Motor neuron (in vitro differentiated cells): ENCODE measurements at places on chromosomes 13 and 19.
A peak's percentile ranks its signal among the peaks of the same experiment; 100 is the strongest.

DNA sequence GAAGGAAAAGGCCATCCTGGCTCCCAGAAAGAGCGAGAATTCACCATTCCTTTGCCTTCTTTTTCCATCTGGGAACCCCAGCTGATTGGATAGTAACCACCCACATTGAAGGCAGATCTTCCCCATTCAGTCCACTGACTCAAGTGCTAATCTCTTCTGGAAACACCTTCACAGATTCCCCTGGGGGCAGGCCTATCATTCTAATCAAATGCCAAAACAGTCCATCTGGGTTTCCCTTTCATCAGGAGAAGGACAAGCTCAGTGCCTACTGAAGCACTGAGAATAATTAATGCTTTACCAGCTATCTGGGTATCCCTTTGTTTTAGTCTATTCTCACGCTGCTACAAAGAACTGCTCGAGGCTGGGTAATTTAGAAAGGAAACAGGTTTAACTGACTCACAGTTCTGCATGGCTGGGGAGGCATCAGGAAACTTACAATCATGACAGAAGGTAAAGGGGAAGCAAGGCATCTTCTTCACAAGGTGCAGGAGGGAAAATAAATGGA, 293.2 kb downstream of the ENOX1 start:
- no peak for ATAC-seq

GRCh38 chr19:3748965-3749364, 12.5 kb downstream of the APBA3 start:
- ATAC-seq, result no peak

DNA sequence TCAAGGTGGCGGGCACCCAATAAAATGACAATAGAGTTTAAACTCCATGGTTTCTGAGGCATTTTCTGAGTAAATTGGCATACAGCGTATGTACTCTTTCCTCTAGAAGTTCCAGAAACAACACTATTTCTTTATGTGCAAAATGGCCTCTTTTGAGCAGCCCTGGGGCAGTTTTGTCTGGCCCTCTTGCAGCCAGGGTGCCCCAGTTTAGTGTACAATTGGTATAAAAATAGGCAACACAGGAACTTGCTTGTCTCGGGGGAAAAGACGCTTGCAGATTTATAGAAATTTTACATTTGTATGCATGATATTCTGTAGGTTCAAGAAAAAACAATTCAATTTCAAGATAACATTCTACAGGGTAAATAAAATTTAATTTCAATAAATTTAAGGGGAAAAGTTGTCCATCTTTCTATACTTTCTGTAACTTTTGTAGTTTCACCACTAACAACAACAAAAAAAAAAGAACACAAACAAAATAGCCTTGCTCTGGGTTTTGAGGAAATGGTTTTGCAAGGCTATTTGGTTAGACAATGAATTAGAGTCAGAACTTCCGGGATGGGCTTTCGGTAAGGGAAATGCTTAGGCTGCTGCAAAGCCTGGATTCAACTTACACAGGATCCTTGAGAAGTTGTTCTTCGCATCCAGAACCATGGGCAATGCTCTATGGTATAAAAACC, 45.3 kb downstream of the LRCH1 start:
- no peak for ATAC-seq

DNA sequence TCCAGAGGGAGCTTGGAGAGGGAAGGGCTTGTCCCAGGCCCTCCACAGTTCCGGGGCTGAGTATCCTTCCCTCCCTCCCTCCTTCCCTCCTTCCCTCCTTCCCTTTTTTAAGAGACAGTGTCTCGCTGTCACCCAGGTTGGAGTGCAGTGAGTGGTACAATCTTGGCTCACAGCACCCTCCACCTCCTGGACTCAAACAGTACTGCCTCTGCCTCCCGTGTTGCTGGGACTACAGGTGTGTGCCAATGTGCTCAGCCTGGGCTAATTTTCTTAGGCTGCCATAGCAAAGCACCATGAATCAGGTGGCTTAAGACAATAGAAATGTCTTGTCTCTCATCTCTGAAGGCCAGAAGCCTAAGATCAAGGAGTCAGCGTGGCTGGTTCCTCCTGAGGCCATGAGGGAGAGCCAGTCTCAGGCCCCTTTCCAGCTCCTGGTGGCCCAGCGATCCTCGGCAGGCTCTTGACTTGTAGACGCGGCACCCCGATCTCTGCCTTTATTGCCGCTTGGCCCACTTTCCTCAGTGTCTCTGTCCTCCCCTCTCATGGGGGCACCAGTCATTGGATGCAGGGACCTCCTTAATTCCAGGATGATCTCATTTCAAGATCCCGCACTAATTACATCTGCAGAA, 47.5 kb downstream of the CRTC1 start:
- no peak for ATAC-seq

- no peak for ATAC-seq
Observed at GRCh38 chr13:26664286-26664685, 96.3 kb downstream of the GPR12 start.

DNA sequence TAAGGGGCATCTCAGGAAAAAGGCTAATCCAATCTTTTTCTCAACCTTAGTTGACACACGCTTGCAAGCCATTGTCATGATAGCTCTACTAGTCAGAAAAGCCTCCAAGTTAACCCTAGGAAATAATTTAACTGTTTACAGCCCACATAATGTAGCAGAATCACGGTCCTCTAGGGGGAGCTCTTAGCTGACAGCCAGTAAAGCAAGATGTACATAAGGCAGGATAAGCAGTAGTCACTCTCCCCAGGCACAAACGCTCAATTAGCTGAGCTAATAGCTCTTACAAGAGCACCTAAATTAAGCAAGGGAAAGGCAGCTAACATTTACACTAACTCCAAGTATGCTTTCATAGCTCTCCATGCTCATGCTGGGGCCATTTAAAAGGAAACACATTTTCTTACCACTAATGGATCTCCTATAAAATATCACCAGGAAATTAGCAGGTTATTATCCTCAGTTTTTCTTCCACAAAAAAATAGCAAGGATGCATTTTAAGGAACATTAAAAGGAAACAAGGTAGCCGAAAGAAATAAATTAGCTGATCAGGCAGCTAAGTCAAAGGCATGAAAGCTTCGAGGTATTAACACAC, 33.7 kb upstream of the ZSCAN5A start:
- no peak for ATAC-seq

- no peak for ATAC-seq
Observed at GRCh38 chr19:40057166-40057565, 1.1 kb upstream of the ZNF780B start.

DNA sequence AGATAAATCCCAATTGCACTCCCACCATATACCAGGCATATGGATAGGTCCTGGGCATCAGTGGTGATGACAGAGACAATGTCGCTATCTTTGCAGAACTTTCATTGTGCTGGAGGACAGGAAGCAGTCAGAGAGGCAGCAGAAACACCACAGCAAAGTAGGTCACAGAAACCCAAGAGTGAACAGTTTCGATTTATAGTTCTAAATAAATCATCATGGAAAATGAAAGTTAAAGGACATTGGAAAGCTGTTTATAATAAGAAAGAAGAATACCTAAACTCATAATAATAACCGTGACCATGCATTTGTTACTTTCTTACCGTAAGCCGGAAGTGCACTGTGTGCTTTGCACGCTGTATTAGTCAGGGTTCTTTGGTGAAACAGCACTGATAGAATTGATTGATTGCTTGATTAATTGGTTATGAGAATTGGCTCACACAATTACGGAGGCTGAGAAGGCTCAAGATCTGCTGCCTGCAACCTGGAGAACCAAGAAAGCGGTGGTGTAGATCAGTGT, 38.9 kb downstream of the ALOX5AP start:
- no peak for ATAC-seq

GRCh38 chr13:102017248-102017647, 384.6 kb downstream of the FGF14 start:
- no peak for ATAC-seq

GRCh38 chr19:29779921-29780320, 31.9 kb upstream of the CCNE1 start:
- ATAC-seq, result no peak

GRCh38 chr19:44530777-44531176, 1.3 kb upstream of the CEACAM20 start:
- no peak for ATAC-seq

DNA sequence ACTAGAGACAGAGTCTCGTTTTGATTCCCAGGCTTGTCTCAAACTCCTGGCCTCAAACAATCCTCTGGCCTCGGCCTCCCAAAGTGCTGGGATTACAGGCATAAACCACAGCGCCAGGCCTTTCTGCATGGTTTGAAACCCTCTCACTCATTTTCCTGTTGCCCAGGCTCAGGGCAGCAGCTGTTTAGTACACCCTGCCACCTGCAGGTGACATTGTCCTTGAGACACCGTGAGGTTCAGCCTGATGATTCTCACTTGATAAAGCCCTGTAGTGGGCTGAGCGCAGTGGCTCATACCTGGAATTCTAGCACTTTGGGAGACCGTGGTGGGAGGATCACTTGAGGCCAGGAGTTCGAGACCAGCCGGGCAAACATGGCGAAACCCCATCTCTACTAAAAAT, 12.5 kb downstream of the IL12RB1 start:
- no peak for ATAC-seq

DNA sequence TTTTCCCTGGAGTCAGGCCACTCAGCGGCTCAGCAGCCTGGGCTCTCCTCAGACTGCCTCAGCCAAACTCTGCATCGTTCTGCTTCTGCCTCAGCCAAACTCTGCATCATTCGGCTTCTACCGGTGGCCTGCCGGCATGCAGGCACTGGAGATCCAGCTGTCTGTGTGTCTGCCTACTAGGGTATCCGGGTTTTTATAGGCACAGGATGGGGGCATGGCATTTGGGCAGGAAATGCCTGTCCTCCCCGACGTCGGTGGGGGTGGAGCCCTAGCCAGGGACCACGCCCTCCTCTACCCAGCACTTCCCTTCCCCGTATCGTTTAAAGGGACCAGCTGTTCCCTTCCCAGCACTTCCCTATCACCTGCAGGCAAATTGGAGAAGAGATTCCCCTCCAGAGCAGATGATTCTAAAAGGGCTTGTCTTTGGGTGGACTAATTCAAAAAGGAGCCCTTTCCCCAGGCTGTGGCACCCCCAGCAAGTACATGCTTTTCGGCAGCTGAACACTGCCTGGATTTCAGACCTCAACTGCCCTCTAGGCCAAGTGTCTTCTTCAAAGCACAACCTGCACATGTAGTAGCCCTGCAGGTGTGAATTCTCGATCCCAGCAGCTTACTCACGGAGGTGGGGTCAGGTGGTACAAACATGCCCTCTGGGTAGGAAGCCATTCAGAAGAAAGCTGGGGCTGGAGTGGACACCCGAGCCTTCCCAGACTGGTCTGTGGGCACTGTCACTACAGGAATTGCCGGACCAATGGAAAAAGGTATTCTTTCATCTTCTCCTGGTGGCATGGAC, 25.4 kb upstream of the GPR12 start:
- ATAC-seq, result no peak

DNA sequence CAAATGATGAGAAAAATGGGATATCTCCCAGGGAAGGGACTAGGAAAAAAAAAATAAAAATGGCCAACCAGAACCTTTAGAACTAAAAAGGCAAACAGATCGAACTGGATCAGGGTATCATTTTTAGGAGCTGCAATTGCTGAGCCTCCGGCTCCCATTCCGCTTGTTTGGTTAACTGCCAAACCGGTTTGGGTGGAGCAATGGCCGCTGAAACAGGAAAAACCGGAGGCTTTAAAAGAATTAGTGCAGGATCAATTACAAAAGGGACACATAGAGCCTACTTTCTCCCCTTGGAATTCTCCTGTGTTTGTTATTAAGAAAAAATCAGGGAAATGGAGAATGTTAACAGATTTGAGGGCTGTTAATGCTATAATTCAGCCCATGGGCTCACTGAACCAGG, 12.7 kb upstream of the ZNF443 start:
- ATAC-seq, result no peak

GRCh38 chr19:17855280-17856152, 4.2 kb upstream of the RPL18A start:
- ATAC-seq, result peak; percentile 39
